SW480 (cell line): ENCODE measurements at places on chromosomes 3 and 15.

DNA sequence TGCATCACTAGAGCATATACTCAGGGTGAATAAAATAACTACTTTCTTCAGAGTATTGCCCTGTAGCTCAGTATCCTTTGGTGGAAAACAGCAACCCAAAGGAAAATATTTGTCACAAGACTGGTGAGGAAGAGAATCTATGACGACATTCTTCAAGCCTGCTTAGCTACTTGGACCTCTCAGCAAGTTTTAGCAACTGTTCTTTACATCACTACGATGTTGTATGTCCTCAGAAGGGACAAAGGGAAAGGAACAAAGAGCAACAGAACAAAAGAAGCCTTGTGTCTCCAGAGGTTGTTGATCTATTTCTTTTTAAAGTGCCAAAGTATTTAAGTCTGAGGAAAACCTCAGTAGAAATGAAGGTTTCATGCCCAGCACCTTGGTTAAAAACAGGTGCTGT is 746.7 kb downstream of the NAALADL2 start:
- DNase-seq, result no peak

DNA sequence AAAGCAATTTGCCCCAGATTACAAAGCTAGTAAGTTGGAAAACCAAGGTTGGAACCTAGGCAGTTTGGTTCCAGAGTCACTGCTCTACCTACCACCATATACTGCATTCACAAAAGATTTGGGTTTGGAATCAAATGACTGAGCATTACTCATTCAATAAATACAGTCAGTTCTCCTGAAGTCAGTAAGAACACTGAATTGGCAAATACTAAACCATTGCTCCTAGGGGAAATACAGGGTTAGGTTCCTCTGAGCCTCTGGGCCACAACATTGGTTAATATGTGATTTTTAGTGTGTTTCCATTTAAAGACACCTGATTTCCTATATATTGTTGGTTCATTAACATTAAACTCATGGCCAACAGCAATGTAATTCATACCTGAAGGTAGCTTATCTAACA is 2.1 kb upstream of the EIF5A2 start:
- DNase-seq, result no peak

- DNase-seq, result no peak
These were observed 18.3 kb upstream of the MYH15 start for GRCh38 chr3:108528459-108529252.

GRCh38 chr15:80160570-80161156 is 7.9 kb downstream of the FAH start:
- DNase-seq, result peak; percentile 39

DNA sequence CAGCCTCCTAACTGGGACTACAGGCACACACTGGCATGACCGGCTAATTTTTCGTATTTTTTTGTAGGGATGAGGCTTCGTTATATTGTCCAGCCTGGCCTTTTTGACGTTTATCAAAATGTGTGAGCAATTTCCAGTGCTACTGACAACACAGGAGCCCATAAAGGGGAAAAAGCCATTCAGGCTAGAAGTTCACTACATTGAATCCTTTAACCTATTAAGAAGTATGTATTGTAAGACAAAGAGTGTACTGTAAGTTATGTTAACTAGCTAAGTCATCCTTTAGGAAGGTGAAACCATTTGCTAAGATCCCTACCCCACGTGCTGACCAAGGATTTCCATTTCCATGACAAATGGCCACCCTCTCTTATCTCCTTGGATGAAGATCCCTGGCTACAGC is 156.8 kb downstream of the FOXB1 start:
- no peak for DNase-seq

- no peak for DNase-seq
These were observed at the start of gene LRTM1 for GRCh38 chr3:54928046-54928770. LRTM1 (minus strand) TSS chr3:54928059; CDS start chr3:54927911, 148 bp downstream.

DNA sequence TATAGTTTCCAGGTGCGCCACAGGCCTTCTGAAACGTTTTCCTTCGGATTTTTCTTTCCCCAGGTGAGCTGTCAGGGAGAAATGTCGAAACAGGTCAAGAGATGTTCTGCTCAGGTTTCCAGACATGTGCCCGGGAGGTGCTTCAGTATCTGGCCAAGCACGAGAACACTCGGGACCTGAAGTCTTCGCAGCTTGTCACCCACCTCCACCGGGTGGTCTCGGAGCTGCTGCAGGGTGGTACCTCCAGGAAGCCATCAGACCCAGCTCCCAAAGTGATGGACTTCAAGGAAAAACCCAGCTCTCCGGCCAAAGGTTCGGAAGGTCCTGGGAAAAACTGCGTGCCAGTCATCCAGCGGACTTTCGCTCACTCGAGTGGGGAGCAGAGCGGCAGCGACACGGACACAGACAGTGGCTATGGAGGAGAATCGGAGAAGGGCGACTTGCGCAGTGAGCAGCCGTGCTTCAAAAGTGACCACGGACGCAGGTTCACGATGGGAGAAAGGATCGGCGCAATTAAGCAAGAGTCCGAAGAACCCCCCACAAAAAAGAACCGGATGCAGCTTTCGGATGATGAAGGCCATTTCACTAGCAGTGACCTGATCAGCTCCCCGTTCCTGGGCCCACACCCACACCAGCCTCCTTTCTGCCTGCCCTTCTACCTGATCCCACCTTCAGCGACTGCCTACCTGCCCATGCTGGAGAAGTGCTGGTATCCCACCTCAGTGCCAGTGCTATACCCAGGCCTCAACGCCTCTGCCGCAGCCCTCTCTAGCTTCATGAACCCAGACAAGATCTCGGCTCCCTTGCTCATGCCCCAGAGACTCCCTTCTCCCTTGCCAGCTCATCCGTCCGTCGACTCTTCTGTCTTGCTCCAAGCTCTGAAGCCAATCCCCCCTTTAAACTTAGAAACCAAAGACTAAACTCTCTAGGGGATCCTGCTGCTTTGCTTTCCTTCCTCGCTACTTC is 3.8 kb downstream of the BHLHE40 start:
- no peak for DNase-seq

DNA sequence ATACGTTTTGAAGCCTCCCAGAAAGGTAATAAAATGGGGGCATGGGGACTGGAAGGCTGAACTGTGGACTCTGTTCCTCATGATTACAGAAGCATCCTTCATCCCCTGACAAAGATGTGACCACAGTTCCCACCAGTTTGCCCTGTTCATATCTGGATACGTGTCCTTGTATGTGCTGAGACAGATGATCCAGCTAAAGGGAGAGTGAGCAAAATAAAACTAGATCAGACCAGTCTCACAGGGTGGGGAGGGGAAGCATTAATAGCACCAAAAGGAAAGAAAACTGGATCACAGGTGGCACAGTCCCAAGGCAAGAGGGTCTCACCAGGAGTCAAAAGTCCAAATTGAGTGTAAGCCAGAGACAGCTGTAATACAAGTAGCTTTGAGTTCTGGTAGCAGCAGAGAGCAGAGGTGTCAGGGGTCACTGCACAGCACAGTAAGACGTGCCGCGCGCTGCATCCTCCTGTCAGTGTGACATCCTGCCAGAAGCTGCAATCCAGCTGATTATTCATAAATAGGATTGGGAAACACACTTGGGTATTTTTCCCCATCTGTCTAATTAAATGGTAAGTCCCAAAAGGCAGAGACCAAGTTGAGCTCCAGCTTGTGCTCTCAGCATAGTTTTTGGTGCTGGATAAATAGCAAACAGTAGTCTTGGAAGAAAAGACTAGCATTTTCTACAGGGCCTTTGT is 560.0 kb upstream of the CFAP20DC start:
- DNase-seq, result no peak

DNA sequence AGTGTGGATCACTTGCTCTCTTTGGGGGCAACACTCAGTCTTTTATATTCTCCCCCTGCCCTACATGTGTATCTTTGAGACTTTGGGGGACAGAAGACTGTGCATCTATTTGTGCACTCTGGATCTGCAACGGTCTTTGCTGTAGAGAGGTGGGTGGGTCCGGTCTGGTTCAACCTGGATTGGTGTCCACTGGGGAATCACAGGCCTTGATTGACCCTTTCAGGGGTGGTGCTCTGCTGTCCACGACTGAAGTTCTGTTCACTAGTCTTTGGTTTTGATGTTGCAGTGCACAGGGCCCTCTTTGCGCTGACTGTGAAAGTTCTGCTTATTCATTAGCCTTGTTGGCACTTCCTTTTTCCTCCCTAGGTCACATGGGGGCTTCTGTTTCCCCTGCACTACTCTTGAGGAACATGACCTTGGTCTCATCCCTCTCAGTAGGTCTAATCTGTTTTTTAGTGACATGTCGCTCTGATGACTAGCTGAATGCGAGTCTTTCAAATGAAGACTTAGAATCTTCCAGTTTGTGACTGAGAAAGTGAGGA is 284.2 kb downstream of the SV2B start:
- DNase-seq, result no peak

DNA sequence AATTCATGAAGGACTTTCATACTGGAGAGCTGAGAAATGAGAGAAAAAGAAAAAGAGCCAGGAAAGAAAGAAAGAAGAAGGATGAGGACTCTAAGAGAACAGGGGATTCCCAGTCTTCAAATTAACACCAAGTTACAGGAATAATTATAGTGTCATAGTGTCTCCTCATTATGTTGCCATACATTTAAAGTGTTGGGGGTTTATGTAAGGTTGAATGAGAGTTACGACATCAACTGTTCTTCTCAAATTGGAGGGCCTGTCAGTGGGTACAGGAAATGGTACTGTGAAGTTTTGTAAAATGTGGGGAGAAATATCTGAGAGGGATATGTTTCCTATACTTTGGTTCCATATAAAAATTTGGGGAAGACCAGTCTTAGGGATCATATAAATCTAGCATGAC is 12.3 kb upstream of the CD200 start:
- DNase-seq, result no peak

DNA sequence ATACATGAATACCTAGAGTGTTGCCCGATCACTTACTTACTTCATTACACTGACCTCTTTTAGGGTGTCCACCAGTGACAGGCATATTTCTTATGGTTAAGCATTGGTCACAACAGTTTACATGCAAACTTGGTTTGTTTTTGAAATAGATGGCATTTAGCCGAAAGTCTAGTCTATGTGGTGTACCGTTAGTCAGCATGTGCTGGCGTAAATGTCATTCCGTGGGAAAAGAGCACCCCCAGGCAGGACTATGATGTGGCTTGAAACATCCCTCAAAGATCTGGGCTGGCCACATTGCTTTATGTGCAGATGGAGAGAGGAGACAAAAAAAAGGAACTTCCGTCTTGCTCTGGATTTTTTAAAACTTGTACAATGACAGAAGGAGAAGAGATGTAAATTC is 357.0 kb upstream of the ICE2 start:
- no peak for DNase-seq

DNA sequence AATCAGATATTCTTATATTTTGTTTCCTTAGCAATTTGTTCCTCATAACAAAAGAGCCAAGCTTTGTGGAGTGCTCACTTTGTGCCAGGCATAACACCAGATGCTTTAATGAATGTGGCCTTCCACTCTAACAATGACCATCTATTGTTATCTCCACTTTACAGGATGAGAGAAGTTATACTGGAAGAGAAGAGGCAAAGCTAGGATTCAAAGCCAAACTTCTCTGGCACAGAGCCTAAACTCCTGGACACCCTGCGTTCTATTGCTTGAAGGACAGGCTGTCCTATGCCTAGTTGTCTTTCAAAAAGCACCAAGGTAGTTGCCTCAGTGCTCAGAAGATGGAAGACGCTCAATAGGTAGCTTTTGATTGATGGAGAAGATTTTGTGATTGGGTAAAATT is 123.2 kb upstream of the FEZF2 start:
- no peak for DNase-seq

DNA sequence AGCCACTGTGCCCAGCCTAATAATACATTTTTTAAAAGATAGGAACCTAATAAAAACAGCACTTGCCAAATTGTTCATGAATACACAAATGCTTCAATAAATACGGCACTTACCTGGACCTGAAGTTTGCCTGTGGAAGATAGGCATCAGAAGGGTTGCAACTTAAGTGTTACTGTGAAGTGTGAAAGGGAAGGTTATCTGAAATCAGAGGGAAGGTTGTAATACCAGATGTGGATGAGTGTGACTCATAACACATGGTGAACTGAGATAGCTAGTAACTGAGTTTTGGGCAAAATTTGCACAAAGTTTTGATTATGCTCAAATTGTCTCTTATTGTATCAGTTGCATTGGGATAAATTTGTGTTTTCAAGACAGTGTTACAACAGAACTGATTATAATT is 68.0 kb downstream of the ATP11B start:
- DNase-seq, result no peak

DNA sequence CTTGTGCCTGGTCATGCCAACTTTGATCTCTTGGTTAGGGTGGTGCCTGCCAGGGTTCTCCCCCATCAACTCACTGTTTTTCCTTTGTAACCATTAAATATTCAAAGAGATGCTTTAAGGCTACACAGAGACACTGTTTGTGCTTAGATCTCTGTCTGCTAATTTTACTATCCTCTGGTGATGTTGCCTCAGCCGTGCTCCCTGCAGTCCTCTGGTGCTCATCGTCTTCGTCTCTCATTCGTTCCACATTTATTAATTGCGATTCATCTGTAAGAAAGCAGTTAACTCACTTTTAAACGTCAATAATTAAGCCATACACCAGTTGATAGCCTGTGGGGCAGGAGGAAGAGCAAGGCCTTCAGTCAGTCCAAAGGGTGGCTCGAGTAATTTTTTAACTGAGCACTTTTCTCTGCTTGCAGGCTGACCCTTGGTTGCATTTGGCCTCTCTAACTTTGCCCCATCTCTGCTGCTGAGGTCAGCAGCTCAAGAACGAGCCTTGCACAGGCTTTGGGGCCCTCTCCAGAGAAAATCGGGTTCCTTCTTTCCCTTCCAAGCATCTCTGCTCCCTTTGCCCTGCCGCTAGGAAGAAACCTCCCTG is 62.9 kb downstream of the KLF15 start:
- no peak for DNase-seq
